H7 (cell line): ENCODE measurements at places on chromosomes 2 and 18. TPM values are rescaled to one million over a fixed set of nuclear protein-coding genes. Genes with fewer than 3 reads are reported as not detected.
A peak's percentile ranks its signal among the peaks of the same experiment; 100 is the strongest.

- no peak for DNase-seq
Observed at GRCh38 chr2:240898108-240898730, 2.3 kb upstream of the MAB21L4 start.

DNA sequence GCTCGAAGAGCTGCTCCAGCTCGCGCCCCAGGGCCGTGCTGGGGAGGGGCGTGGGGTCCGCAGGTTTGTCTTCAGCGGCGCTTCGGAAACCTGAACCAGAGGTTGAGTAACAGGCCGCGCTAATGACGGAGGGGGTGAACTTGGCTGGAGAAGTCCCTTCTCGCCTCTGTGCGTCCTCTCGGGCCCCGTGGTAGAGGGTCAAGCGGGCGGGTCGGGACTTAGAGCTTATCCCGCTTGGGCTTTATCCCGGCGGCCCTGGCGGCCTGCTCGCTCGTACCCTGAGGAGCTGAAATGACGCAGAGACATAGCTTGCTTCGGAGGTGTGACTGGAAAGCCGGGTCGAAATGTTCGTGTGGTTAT, 479 bp downstream of the RNMT start:
- peak; percentile 68 for DNase-seq

DNA sequence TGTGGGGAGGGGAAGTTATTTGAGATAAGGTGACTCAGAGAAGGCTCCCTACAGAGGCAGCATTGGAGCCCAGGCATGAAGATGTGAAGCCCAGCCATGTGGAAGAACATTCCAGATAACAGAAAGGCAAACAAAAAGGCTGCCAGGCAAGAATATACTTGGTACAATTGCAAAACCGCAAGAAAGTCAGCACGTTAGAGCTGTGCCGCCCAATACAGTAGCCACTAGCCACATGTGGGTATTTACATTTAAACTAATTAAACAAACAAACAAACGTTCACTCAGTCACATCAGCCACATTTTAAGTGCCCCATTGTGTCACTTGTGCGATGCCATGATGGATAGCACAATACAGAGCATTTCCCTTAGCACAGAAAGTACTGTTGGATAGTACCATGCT, 179.6 kb downstream of the SATB2 start:
- no peak for DNase-seq

DNA sequence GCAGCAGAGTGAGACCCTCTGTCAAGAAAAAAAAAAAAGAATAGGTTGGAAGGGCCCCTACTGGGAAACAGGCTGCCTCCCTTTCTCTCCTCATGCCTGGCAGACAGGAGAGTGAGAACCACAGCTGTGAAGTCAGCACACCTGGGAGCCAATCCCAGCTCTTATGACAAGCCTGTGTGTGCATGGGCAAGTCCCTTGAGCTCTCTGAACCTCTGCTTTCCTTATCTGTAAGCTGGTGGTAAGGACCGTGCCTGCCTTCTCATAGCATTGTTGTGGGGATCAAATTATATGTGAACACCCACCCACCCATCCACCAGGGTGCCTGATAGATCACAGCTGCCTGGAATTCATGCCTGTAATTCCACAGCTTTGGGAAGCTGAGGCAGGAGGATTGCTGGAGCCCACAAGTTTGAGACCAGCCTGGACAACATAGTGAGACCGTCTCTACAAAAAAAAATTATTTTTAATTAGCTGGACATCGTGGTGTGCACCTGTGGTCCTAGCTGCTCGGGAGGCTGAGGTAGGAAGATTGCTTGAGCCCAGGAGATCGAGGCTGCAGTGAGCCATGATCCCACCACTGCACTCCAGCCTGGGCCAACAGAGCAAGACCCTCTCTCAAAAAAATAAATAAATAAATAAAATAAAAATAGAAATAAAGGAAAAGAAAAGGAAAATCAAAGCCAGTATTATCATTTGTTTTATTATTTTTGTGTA, 66.9 kb upstream of the MCFD2 start:
- no peak for DNase-seq

SERPINB7 gene
- not detected in 2 replicates for total RNA-seq

TTC27 gene
- total RNA-seq, result 20.3 and 23.7 TPM in 2 replicates

DNA sequence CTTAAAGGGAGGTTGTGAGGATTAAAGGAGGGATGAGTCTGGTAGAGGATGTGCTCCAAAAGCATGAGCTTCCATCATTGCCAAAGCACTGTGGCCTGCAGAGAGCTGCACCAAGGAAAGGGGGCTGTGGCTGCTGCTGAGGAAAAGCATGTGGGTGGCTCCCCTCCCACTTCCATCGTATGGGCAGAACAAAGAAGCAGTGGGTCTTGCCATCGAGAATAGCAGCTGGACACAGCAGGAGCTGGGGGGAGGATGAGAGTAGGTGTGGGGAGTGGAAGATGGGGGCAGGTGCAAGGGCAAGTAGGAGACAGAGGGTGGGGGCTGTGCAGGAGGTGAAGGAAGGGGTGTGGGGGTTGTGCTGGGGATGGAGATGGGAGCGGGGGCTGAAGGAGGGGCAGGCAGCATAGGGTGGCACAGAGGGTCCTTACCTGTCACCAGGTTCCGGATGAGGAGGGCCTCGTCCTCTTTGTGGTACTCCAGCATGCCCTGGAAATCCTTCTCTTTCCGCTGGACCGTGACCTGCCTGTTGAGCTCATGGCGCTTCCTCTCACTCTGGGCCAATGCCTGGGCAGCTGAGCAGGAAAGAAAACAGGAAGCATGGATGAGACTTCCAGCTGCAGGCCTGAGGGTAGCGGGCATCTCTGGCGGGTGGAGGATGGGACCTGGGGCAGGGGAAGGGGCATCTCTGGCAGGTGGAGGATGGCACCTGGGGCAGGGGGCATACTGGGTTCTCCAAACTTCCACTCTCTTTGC, 33.6 kb upstream of the ACAA2 start:
- peak; percentile 44 for DNase-seq

DNA sequence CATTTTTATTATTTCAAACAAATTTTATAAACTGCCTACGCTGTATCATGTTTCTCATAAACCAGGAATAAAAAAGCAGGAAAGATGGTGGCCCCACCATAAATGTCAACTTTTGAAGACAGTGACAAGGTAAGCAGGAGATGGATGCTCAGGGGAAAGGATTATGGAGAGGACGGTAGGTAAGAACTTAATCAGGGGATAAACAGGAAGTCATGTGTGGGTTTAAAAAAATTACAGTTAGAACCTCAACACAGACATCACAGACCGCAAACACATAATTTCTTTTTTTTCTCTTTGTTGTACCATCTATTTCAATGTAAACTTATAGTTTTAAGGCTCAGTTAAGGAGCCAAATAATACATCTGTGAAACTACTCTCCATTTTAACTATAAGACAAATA, 575.2 kb upstream of the SLC8A1 start:
- no peak for DNase-seq

- DNase-seq, result no peak
Observed at GRCh38 chr2:19932928-19933327, 31.1 kb upstream of the TTC32 start.

GRCh38 chr2:206084870-206085741, 868 bp downstream of the INO80D start:
- peak; percentile 73 for DNase-seq

MAL gene
- total RNA-seq, result 0.80 TPM in 1 of 2 replicates, not detected in the other

DNA sequence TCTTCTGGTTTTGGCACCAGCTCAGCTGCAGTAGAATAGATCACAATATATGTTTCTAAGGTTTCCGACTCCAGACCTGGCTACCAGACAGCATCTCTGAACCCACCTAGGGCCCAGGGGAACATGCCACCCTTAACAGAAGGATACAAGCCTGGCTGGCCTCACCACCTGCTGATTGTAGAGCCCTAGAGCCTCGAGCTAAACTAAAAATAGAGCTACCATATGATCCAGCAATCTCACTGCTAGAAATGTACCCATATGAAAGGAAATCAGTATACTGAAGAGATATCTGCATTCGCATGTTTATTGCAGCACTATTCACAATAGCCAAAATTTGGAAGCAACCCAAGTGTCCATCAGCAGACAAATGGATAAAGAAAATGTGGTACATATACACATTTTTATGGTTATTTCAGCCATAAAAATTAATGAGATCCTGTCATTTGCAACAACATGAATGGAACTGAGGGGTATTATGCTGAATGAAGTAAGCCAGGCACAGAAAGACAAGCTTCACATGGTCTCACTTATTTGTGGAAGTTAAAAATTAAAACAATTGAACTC, 242.4 kb upstream of the SLC39A10 start:
- no peak for DNase-seq

DHRS9 gene
- total RNA-seq, result not detected in 2 replicates

DNA sequence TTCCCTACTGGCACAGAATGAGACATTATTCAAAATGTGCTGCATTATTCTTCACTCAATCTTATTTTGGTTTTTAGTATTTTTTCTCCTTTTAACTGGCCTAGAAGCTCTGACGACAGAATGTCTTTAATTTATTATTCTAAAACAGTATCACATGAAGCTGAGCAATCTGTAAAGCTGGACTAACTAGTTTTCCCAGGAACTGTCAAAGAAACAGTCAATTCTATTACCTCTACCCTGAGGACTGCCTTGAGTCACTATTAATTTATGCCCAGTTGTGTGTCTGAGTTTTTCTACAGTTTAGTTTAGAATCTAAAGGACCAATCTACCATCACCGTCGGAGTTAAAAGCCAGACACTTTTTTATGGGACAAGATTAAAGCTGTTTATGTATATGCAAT, 31.6 kb downstream of the MBD2 start:
- no peak for DNase-seq

ZFAND2B gene
- total RNA-seq, result 25.3 and 29.9 TPM in 2 replicates

MYL12B gene
- total RNA-seq, result 201 and 216 TPM in 2 replicates
